WERI-Rb-1 (cell line): ENCODE measurements at places on chromosomes 6 and 20.

- no peak for DNase-seq
These were observed 47.5 kb upstream of the NHSL1 start for GRCh38 chr6:138546733-138547185.

DNA sequence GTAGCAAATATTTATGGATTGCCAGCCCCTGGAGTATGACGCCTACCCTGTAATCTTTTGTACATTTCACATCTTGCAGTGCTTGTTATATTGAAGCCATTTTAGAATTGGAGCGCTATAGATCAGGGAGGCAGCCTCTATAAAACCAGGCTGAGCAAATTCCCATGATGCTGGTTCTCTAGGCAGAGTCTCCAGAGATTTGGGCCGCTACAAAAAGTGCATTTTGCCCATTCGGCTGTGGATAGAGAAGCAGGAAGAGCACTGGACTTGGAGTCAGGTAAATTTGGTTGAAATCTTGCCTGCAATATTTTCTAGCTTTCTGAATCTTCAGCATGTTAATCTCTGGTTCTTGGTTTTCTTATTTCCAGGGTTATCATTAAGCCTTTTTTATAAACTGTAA, 2.0 kb downstream of the YWHAB start:
- no peak for DNase-seq

DNA sequence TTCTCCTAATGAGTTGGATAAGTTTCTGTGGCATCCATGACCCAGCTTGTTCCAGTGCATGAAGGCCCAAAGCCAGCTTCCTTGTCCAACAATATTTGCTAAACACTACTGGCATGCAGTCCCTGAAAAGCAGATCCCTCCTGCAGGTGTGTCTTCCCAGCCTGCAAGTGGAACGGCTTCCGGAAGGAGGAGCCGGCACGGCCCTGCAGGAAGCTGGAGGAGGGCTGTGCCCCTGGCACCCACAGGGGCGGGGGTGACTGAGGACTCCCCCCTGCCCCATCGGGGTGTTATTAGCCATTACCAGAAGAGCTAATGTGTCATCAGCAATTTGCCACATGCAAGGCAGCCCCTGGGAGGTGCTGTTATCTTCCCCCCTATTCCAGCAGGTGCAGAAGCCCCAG, 27.4 kb downstream of the NPEPL1 start:
- DNase-seq = no peak

DNA sequence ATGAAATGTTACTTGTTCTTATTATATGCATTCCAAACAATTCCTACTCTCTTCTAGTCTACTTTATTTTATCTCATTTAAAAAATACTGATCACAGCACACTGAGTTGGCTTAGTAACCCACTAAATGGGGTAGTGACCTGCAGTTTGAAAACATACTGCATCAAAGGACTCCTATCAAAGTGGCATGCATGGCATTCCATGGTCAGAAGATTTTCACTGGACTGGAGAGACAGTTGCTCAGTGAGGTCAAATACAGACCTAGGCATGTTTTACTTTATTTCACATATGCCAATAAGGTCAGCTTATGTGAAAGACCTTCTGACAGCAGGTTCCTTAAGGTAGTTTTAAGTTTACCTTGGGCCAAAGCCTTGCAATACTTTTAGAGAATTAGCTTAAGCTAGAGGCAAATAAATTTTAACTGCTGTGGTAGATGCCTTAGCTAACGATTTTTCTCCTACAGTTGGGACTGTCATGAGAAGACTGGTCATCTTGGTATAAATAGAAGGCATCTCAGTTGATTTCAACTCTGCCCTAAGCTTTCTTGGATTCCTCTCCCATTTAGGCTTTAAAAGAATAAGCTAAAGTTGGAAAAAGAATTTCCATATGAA, 35.1 kb downstream of the TPD52L1 start:
- DNase-seq = no peak

GRCh38 chr20:47466213-47466612, 35.5 kb upstream of the NCOA3 start:
- DNase-seq = no peak

GRCh38 chr6:33772902-33773472, 15.9 kb downstream of the LEMD2 start:
- DNase-seq = no peak

DNA sequence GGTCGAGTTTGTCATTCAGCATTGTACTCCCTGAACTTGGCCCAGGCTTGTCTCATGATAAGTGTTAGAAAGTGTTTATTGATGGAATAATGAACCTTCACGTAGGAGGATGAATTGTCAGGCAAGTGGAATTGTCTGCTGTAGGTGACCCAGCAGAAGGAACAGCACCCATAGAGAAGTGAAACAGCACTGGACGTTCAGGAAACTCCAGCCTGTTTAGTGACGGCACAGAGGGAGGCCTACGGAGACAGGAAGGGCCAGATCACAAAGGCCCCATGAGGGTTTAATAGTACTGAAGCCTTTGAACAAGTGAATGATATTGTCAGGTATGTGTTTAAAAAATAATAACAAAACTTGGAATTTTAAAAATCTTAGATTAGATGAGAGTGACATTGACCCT, 2.9 kb downstream of the STX11 start:
- DNase-seq = no peak

- DNase-seq = no peak
These were observed 9.1 kb upstream of the ZNF133 start for GRCh38 chr20:18279242-18279641.

- peak; percentile 19 for DNase-seq
These were observed 35.8 kb downstream of the MEI4 start for GRCh38 chr6:77688649-77689048.

DNA sequence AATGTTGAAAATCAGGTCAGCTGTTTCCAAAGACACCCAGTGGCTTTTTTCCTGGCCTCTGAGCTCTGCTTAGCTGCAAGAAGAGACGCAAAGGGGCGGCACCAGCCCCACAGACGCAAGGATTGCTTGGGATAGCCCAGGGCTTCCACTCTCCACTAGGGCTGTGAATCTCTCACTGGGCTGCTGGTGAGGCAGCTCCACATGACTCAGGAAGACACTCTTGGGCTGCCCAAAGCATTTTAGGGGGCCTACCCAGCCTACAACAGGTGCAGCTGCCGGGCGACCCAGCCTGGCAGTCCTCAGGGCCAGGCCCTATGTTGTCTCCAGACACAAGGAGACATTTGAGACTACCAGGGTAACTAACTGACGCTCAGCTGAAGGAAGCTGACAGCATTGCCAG, 59.8 kb downstream of the FAM50B start:
- no peak for DNase-seq

DNA sequence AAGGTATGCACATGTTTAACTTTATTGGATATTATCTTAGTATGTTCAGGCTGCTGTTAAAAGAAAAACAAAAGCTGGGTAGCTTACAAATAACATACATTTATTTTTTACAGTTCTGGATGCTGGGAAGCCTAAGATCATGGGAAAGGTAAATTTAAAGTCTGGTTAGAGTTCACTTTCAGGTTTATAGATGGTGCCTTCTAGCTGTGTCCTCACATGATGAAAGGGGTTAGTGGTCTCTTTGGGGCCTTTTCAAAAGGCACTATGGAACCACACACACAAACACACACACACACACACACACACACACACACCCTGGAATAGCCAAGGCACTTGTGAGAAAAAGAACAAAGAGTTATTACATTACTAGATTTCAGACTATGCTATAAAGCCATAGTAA, 805.8 kb upstream of the GJE1 start:
- DNase-seq = no peak

- DNase-seq = peak; percentile 57
These were observed 386.5 kb upstream of the SULF2 start for GRCh38 chr20:48171626-48172356.

DNA sequence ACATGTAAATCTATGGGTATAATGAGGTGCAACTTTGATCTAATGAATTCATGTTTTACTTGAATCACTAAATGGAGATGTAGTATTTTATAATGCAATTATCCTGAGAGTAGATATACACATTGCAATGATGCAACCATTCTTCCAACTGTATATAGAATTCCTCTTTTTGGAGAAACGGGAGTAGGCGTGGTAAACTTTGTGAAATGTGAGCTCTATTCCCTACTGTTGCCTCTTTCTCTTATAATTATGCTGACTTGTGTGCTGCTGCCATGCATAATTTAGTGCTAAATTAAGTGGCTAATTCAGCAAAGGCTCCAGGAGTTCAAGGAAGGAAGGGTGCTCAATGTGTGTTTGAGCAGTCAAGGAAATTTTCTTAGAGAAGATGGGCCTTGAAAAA, 116.6 kb upstream of the SLC35B3 start:
- DNase-seq = no peak

DNA sequence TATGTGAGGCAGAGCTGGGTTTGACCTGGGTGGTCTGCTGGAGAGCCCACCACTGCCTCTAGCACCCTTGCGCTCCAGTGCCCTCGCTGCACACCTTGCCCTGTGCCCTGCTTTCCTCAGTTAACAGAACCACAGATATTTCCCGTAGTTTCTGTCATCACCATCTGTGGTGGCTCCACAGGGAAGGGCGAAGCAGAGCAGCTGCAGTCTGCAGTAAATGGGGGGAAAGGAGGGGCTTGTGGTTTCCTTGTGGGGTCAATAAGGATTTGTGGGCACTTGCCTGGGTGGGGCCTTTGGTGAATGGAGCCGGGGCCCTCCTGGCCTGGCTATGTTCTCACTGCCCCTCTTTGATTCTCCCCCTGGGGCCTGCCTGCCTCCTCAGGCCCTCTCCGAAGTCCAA, 21.2 kb upstream of the CCDC167 start:
- DNase-seq = no peak

DNA sequence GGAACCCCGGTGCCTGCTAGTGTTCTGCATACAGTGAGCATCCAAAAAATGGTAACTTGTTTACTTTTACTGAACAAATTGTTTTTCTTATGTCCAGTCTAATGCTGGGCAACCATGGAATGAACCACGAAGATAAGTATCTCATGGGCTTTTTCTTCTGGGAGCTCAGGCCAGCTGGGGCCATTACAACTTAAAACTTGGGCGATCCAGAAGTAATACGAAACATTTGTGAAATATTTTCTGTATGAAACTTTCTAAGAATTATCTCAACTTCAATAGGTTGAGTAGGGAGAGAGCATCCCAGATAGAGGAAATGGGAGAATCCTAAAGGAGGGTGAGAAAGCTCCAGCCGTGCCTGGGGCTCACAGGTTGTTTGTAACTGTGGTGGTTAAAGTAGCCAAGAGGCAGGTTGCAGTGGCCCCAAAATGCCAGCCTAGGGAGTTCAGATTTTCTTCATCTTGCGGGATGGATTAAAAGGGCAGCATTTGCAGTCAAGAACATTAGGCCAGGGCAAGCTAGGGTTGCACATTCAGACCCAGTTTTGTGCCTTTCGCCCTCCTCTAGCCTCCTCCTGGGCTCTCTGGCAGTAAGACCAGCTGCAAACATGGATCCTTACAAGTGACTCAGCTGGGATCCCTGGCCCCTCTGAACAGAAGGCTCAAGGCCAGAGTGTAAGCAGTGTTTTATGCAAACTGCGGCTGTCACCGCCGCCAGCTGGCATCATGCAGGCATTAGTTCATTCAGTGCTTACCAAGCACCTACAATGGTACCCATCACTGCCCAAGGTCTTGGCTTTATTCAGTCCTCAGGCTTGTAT, 41.5 kb downstream of the ELMO2 start:
- DNase-seq = no peak

- DNase-seq = no peak
These were observed 27.1 kb downstream of the PTGIS start for GRCh38 chr20:49540687-49541435.

DNA sequence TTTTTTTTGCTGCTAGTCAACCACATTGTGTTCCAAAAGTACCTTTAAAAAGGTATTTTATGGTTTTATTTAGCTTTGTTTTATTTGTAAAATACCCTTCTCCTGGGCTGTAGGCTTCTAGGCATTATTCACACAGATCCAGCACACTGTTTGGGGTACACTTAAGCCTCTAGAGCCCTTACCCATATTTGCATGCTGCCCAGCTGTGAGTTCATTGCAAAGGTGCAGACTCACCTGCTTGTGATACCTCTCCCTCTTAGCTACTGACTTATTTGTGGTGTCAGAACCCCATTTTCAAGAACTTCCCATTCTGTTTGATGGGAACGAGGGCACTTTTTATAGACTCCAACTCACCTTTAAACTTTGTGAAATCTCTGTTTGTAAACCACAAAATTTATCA, 69.8 kb downstream of the RIN2 start:
- no peak for DNase-seq

- DNase-seq = no peak
These were observed 105.3 kb upstream of the CDYL start for GRCh38 chr6:4670824-4671409.

- DNase-seq = no peak
These were observed 261.2 kb downstream of the FOXC1 start for GRCh38 chr6:1870932-1871331.

DNA sequence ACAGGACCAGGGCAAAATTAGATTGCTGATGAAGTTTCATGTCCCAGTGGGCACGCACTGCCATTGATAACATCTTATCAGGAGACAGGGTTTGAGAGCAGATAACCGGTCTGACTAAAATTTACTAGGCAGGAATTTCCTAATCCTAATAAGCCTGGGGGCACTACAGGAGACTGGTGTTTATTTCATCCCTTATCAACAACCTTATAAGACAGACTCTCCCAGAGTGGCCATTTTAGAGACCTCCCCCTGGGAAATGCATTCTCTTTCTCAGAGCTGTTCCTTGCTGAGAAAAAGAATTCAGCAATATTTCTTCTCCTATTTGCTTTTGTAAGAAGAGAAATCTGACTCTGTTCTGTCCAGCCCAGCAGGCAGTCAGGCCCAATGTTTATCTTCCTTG, 423.4 kb upstream of the IMPG1 start:
- DNase-seq = no peak

DNA sequence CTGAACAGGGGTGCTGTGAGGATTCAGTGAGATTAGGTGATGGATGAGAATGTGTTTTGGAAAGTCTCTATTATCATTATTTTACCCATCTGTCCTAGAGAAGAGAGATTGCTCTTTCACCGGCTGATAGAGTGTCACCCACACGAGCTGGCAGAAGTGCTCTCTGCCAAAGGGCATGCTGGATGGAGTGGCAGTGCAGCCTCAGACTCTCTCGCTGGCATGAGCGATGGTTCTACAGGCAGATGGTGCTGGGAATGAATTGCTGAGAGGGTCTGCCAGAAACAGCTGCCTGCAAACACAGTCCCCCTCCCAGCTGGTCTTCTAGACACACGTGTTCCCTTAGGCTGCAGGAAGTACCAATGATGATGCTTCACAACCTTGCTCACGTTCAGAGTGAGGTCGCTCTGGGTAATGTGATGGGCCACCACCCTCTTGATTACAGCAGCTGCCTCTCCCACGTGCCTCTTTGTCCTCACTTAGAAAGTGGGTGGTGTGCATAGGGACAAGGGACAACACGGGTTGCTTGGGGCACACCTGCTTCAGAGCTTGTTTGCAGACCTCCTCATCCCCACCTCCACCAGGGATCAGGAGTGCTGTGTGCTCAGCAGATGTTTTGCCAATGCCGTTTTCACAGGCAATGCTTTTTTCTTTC, 84.7 kb downstream of the FOXA2 start:
- DNase-seq = no peak

- DNase-seq = no peak
These were observed 35.6 kb downstream of the PDE7B start for GRCh38 chr6:135887069-135887468.

- no peak for DNase-seq
These were observed 427.1 kb upstream of the NOX3 start for GRCh38 chr6:155882527-155883333.

GRCh38 chr6:132190815-132191175, 210.5 kb downstream of the MOXD1 start:
- no peak for DNase-seq

GRCh38 chr6:74284284-74284683, 588.3 kb downstream of the CD109 start:
- DNase-seq = no peak

GRCh38 chr6:14953836-14954235, 292.0 kb upstream of the JARID2 start:
- peak; percentile 92 for DNase-seq
